ENCODE measurements at places on chromosomes 12 and 14.

- DNase-seq: no peak
Measured at GRCh38 chr12:83210933-83211332, 524.2 kb downstream of the TMTC2 start.

GRCh38 chr12:49821373-49822287, 6.6 kb downstream of the NCKAP5L start:
- no peak for DNase-seq

- DNase-seq: no peak
Measured at GRCh38 chr12:75923964-75924666, 107.5 kb downstream of the PHLDA1 start.

DNA sequence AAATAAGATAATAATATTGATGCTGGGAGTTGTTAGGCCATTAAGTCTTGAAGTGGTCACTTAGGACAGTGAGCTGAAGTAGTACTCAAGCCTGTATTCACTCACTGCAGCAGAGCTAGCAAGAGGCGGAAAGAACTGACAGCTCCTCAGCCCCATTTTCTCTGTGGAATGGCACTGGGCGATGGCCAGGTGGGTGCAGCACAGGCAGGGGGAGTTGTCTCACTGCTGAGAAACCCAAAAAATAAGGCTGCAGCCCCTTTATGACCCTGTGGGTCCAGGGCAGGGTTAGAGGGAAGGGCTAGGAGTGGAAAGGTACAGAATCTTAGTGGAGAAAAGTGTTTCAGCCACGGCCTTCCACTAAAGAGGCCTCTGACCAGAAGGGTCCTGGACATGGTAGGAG, 35.5 kb downstream of the PDZRN4 start:
- DNase-seq: no peak

DNA sequence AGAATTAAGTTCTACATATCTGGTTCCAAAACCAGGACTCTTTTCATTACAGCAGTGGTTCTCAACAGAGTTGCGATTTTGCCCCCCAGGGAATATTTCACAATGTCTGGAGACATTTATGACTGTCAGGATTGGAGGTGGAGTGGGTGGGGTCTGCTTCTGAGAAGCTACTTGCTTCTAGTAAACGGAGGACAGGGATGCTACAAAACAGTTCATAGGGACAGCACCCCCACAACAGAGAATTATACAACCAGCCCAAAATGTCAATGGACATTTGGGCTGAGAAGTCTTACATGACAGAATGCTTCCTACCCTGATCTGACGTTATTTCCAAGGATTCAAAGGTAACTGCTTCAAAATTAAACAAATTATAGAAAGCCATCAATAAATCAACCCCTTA, 739 bp upstream of the SPATA7 start:
- no peak for DNase-seq

DNA sequence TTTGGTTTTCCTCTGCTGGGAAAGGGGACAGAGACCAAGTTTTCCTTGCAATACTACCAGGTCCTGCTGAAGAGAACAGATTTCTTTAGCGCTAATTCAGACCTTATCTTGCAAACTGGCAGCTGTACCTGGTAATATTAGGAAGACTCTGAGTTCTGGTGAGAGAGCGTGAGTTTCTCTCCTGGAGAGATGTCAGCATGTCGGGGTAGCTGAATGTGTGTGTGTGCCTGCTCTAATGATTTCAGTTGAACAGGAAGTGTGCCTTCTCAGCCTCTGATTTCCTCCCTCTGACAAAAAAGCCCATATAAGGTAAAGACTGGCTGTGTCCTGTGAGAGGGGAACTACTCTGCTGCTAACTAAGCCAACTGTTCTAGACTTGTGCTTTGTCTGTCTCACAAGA, 10.3 kb upstream of the ERP27 start:
- DNase-seq: no peak

DNA sequence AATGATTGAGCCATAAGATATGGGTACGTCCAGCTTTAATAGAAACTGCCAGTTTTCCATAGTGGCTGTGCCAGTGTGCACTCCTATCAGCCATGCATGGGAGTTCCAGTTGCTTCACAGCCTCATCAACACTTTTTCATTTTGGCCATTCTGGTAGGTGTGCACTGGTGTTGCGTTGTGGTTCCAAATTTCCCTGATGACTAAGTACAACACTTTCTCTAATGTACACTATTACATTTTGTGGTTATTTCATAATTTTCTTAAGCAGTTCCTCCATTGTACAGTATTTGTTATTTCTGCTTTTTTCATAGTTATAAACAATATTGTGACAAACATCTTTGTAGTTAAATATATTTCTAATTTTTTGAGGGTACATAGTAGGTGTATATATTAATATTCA, 21.5 kb upstream of the OAS1 start:
- no peak for DNase-seq

- no peak for DNase-seq
Measured at GRCh38 chr12:71242511-71242910, 84.7 kb upstream of the TSPAN8 start.

- no peak for DNase-seq
Measured at GRCh38 chr12:127041985-127042625, 1224.9 kb upstream of the TMEM132C start.

DNA sequence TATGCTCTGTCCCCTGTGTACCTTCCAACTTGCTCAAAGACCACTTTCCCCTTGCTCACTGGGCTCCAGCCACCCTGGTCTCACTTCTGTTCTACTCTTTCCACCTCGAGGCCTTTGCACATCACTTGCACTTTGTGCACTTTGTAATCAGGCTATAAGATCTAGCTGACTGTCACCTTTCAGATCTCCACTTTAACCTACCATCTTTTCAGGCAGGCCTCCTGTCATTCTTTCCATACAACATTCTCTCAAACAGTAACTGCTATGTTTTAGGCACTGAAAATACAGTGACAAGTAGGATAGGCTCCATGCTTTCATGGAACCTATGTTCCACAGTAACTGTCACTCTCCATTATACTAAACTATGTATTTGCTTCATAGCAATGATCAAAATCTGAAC, 14.0 kb downstream of the CPM start:
- no peak for DNase-seq

GRCh38 chr12:6916426-6917200, 2.2 kb downstream of the ENO2 start:
- no peak for DNase-seq

DNA sequence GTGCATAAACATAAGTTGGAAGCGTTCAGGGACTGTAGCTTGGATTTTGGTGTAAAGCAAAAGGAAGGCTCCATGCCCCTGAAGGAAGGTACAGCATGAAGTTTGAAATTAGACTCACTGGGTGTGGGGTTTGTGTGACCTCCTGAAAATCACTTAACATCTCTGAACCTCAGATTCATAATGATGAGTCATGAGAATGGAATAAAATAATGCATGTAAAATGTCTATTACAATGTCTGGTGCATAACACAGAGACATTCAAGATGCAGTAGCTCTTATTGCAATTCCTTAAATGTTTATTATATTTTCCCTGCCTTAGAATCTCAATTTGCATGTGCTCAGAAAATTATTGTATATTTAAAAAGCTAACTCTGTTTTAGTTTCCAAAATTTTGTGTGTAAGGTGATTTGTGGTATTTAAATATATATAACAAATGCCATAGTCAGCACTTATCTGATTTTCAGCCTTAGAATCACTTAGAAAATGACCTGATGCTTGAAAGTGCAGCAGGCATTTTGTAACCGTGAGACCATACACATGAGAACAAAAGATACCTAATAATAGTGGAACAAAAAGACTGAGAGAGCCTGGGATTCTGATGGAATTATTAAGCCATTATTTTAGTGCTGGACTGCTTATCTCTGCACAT, 66.3 kb downstream of the E2F7 start:
- no peak for DNase-seq

GRCh38 chr12:104218935-104219334, 3.4 kb downstream of the TXNRD1 start:
- no peak for DNase-seq

GRCh38 chr12:79183003-79183402, 318.4 kb downstream of the SYT1 start:
- DNase-seq: no peak

DNA sequence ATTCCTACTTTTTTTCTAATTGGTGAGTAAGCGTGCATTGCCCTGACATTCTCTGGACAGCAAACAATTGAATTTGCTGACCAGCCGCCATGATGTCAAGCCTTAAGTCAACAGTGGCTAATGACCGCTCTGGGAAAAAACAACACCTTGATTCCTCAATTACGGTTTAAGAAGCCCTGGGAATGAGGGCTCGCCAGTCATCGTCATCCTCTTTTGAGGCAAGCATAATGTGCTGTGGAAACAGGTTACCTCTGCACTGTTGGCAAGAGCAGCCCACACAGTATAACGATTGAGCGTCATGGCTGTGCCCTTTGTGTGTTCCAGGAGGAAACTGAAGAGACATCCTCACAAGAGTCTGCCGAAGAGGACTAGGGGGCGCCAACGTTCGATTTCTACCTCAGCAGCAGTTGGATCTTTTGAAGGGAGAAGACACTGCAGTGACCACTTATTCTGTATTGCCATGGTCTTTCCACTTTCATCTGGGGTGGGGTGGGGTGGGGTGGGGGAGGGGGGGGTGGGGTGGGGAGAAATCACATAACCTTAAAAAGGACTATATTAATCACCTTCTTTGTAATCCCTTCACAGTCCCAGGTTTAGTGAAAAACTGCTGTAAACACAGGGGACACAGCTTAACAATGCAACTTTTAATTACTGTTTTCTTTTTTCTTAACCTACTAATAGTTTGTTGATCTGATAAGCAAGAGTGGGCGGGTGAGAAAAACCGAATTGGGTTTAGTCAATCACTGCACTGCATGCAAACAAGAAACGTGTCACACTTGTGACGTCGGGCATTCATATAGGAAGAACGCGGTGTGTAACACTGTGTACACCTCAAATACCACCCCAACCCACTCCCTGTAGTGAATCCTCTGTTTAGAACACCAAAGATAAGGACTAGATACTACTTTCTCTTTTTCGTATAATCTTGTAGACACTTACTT, 138.9 kb downstream of the HMGA2 start:
- DNase-seq: no peak

DNA sequence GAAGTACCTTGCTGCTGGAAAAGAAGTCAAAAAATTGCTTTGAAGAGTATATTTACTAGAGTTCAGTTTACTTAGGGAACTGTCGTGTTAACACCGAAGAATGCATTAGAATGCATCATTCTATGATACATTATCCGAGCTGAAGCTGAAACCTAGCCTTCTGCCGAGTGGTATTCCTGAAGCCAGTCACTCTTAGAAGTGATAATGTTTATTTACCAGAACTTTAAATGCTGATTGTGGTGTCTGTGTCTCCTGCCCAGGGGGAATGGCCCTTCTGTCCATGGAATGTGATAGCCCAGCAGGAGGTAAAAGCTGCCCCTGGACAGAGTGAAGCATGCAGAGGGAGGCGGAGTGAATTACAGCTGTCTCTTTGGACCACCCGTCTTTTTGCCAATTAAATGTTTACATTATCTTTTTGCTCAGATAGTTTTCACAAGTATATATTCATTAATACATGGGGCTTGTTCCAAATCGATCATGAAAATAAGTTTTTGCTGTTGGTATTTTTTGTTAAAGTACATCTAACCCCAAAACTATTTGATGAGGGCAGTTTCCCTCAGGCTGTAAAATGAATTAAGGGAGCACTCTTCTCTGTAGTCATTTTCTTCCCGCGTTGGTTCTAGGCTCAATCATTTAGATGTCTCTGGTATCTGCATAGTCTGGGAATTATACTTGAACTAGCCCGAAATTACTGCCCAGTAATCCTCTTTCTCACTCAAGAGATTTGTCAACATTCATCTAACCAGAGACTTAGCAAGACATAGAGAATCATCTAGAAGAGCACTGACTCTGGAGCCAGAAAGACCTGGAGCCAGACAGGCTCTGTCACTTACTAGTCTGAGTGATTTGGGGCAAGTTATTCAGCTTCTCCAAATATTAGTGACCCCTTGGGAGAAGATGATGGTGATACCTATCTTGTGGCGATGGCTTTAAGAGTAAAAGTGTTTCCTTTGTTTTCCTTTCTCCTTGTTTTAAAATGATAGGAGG, 147.6 kb downstream of the CRADD start:
- DNase-seq: no peak

DNA sequence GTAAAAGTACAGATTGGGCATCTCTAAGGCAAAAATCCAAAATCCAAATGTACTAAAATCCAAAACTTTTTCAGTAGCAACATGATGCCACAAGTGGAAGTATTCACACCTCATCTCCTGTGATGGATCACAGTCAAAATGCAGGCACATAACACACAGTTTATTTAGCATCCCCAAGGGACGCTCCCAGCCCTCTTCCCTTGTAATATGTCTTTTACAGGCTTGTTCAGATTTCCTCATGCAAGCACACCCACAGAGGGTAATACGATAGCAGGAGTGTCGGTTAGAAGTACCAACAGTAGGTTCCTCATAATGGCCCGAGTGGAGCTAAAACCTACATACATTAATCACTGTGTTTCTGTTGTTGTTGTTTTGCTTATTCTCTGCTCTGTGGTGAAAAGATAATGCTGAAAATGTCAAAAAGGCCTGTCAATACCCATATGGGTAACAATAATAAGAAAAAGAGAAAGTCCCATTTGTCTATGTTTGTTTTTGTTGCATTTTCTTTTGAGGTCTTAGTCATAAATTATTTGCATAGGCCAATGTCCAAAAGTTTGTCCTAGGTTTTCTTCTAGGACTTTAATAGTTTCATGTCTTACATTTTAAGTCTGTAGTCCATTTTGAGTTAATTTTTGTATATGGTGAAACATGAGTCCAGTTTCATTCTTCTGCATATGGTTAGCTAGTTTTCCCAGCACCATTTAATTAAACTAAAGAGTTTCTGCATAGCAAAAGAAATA, 133.1 kb downstream of the LRIG3 start:
- DNase-seq: no peak

- DNase-seq: no peak
Measured at GRCh38 chr12:106132175-106133135, 6.3 kb downstream of the NUAK1 start.

- DNase-seq: no peak
Measured at GRCh38 chr12:95096852-95097251, 23.4 kb upstream of the NR2C1 start.

DNA sequence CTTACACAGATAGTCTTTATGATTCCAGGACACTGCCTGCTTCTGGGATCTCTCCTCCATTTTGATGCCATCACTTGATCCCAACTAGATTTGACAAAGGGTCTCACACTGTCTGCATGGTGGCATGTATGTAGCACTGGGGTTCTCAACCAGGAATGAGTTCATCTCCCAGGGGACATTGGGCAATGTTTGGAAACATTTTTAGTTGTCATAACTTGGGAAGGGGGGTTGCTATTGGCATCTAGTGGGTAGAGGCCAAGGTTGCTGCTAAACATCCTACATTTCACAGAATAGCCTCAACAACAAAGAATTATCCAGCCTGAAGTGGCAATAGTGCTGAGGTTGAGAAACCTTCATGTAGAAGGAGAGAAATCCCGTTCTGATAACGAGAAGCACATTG, 376.2 kb downstream of the DPF3 start:
- no peak for DNase-seq
